Right lobe of liver (tissue), 6 donors: ENCODE measurements at places on chromosomes 7 and 10. TPM values are rescaled to one million over a fixed set of nuclear protein-coding genes. Genes with fewer than 3 reads are reported as not detected.

SFXN2 gene
- total RNA-seq = 25.7 TPM

SFRP4 gene
- not detected for total RNA-seq

GRCh38 chr7:146736446-146737190, 620.0 kb downstream of the CNTNAP2 start:
- H3K36me3 ChIP-seq = no peaks in the 10 kb centered on the region
- no peaks in the 10 kb centered on the region for H3K27me3 ChIP-seq
- H3K27ac ChIP-seq = no peak overlapping the region
- no peaks in the 10 kb centered on the region for H3K4me1 ChIP-seq

GRCh38 chr10:91251430-91252056, 31.1 kb downstream of the PCGF5 start:
- peaks cover 4% of the 10 kb centered on the region for H3K4me1 ChIP-seq
- H3K27ac ChIP-seq = no peak overlapping the region
- no peak overlapping the region for H3K4me3 ChIP-seq
- no peaks in the 10 kb centered on the region for H3K27me3 ChIP-seq
- peaks cover 2% of the 10 kb centered on the region for H3K36me3 ChIP-seq

PSTK gene
- total RNA-seq = 3.0 TPM

PHKG1 gene
- total RNA-seq = 0.12 TPM

- peaks cover 8% of the 10 kb centered on the region for H3K4me1 ChIP-seq
- no peak overlapping the region for H3K4me3 ChIP-seq
- H3K36me3 ChIP-seq = no peaks in the 10 kb centered on the region
- no peak for DNase-seq
- H3K27me3 ChIP-seq = no peaks in the 10 kb centered on the region
- H3K27ac ChIP-seq = no peak overlapping the region
Measured at GRCh38 chr7:108246227-108246837, 116.2 kb upstream of the LAMB4 start.

DNA sequence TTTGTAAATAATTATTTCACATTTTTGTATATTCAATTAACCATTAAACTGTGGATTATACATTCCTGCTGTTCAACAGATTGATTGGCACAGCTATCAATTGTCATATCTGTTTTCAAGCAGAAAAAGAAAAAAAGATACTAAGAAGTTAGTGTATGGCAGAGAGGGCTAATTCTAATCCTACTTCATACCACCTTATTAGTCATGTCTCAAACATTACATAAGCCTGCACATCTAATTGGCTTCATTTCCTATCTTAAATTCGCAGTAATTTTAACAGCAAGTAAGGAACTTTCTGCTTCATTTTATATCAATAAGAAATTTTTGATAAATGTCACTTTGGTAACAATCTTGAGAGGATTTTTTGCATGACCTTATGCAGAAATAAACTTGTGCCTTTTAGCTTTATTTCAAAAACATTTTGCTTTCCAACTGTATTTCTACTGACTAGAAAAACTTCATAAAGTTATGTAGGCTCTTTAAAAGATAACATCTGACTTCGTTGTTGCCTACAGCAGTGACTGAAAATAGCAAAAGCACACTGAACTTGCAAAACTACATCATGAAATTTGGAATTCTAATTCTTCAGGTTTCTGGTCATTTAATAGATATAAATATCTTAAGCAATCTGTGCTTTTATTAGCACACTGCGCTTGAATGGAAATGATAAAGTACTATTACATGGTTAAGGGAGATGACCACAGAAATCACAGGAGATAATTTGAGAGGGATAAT, 111.5 kb downstream of the SEMA3C start:
- no peak overlapping the region for H3K27ac ChIP-seq
- no peaks in the 10 kb centered on the region for H3K36me3 ChIP-seq
- H3K4me3 ChIP-seq = no peak overlapping the region
- no peak for DNase-seq
- no peaks in the 10 kb centered on the region for H3K4me1 ChIP-seq

DNA sequence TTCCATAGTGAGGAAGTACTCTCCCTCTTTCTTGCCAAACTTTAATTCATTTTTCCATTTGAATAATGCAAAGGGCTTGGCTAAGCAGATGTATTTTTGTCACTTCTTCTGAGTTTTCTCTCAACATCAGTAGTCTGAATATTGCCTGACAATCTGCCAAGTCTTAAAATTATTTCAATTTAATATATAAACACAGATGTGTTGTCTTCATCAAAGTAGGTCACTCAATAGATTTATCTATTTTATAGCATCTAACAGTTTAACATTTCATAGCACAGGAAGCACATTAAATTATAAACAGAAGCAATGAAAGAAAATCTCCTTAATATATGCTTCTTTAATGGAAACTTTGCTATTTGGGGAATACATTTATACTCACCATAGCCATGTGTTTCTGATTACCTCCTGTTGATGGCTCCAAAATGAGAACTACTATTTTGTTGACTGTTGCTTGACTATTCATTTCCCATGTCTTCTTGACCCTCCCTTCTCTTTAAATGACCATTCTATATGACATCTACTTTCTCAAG, 4.5 kb downstream of the CPED1 start:
- no peak overlapping the region for H3K4me3 ChIP-seq
- peak overlapping the region; percentile 98 for H3K27ac ChIP-seq
- no peak for DNase-seq
- no peaks in the 10 kb centered on the region for H3K27me3 ChIP-seq
- H3K4me1 ChIP-seq = no peaks in the 10 kb centered on the region

DNA sequence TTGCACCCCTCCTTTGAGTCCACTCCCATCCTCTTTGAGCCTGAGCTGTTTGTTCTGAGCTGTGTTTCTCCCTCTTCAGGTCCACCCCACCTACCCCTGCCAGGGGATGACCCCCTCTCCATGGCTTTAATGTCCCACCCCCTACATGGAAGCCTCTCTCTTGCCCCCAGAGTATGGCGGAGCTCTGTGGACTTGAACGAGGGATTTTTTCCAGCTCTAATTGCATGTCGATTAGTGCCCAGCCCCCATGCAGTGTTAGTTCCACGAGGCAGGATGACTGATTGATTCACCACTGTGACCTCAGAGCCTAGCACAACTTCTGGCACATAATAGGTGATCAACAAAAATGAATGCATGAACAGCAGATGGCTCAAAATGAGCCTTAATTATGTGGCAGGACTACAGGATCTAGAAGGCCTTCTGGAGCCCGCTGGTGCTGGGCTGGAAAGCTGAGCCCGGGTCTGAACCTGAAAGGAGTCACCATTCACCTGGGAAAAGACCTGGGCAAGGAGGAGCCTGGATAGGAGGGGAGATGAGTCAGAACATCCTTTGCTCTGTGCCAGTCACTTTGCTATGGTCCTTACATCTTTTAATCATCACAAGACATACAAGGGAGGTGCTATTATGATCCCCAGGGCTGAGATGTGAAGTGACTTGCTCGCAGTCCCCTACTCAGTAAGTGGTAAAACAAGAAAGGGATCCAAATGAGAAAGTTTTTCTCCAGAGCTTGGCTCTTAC, 17.1 kb upstream of the SLC18A2 start:
- H3K4me3 ChIP-seq = no peak overlapping the region
- H3K27me3 ChIP-seq = no peaks in the 10 kb centered on the region
- H3K27ac ChIP-seq = no peak overlapping the region
- DNase-seq = no peak
- H3K36me3 ChIP-seq = no peaks in the 10 kb centered on the region

- H3K36me3 ChIP-seq = no peaks in the 10 kb centered on the region
- no peak overlapping the region for H3K27ac ChIP-seq
- H3K27me3 ChIP-seq = no peaks in the 10 kb centered on the region
- DNase-seq = no peak
- no peaks in the 10 kb centered on the region for H3K4me1 ChIP-seq
Measured at GRCh38 chr10:93030409-93030808, 30.2 kb upstream of the CYP26C1 start.

GATA3 gene
- total RNA-seq = 0.93 TPM

DNA sequence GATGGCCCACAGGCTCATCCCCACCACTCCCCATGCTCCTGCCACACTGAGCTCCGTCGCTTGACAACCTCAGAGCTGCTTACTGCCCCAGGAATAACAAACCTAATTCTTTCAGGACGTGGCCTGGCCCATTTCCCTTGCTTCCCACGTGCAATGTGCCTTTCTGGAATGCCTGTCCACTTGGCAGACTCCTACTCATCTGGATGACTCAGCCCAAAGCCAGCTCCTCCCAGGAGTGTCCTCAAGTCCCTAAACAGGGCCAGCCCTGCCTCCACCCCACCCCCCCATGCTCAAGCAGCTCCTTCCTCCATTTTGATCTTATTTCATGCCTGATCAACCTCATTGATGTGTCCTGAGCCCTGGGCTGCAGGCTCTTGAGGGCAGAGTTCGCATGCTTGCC, 164.9 kb upstream of the RNF32 start:
- no peaks in the 10 kb centered on the region for H3K36me3 ChIP-seq
- DNase-seq = no peak
- no peak overlapping the region for H3K4me3 ChIP-seq
- H3K4me1 ChIP-seq = no peaks in the 10 kb centered on the region

FAM241B gene
- 1.6 TPM for total RNA-seq

GRCh38 chr10:3090914-3091787, 23.8 kb downstream of the PFKP start:
- H3K4me3 ChIP-seq = no peak overlapping the region
- no peaks in the 10 kb centered on the region for H3K4me1 ChIP-seq
- no peak for DNase-seq
- H3K36me3 ChIP-seq = no peaks in the 10 kb centered on the region

VAX1 gene
- not detected for total RNA-seq

DNA sequence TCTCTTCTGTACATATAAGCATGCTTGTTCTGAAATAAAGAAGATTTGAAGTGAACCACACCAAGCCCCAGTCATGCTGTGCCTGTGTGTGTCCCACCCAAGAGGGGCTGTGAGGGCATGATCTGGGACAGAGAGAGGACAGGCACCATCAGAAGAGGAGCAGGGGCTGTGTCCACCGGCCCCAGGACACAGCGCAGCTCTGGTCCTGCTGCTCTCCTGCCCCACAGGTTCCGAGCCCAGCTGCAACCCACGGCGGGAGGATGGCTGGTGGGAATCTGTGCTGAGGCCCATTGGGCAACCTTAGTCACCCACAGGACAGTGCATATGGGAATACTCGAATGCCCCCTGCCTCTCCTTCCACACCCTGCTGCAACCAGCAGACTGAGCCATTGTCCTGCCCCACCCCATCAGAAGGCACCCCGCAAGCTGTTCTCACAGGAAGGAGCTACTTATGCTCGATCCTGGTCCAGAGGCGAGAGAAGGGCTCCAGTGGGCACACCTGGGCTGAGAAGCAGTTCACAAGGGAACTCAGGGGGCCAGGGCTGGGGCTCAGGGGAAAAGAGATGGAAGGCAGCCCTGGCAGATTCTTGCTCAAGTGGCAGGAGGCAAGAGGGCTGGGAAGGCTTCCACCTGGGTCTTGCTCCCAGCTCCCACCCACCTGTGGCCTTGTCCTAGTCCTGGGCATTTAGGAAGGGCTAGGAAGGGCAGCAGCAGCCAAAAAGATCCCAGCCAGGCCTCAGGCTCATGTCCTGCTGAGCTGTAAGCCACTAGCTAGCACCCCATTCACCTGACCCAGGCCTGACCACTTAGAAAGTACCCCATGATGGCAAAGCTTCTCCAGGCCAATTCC, 31.9 kb downstream of the LDB3 start:
- H3K4me1 ChIP-seq = no peaks in the 10 kb centered on the region
- no peaks in the 10 kb centered on the region for H3K36me3 ChIP-seq
- no peaks in the 10 kb centered on the region for H3K27me3 ChIP-seq
- no peak for DNase-seq

- no peaks in the 10 kb centered on the region for H3K4me1 ChIP-seq
- no peaks in the 10 kb centered on the region for H3K27me3 ChIP-seq
- peak overlapping the region; percentile 55 for H3K4me3 ChIP-seq
- peak overlapping the region; percentile 100 for H3K27ac ChIP-seq
- peaks cover 9% of the 10 kb centered on the region for H3K36me3 ChIP-seq
Measured at GRCh38 chr7:139341776-139342226, 664 bp downstream of the FMC1 start.

ADCY1 gene
- total RNA-seq = 17.6 TPM

- H3K27ac ChIP-seq = no peak overlapping the region
- no peaks in the 10 kb centered on the region for H3K4me1 ChIP-seq
- H3K4me3 ChIP-seq = no peak overlapping the region
- H3K27me3 ChIP-seq = no peaks in the 10 kb centered on the region
- no peak for DNase-seq
- H3K36me3 ChIP-seq = no peaks in the 10 kb centered on the region
Measured at GRCh38 chr10:53619671-53620070, 847.1 kb upstream of the MBL2 start.

DNA sequence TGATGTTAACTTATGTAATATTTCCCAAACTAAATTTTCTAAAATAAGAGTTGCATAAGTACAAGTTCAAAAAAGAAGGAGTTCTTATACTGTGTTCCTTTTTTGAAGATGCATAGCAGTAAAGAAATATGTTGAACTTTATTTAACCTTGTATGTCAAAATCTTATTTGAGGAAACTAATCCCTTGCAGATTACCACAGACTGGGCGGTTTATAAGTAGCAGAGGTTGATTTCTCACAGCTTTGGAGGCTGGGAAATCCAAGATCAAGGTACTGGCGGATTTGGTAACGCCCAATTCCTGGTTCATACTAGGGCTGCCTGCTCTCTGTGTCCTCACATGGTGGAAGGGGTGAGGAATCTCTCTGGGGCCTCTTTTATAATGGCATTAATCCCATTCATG, 68.5 kb downstream of the GNAT3 start:
- no peaks in the 10 kb centered on the region for H3K4me1 ChIP-seq
- no peaks in the 10 kb centered on the region for H3K27me3 ChIP-seq
- no peaks in the 10 kb centered on the region for H3K36me3 ChIP-seq
- no peak overlapping the region for H3K4me3 ChIP-seq
- DNase-seq = no peak

DNA sequence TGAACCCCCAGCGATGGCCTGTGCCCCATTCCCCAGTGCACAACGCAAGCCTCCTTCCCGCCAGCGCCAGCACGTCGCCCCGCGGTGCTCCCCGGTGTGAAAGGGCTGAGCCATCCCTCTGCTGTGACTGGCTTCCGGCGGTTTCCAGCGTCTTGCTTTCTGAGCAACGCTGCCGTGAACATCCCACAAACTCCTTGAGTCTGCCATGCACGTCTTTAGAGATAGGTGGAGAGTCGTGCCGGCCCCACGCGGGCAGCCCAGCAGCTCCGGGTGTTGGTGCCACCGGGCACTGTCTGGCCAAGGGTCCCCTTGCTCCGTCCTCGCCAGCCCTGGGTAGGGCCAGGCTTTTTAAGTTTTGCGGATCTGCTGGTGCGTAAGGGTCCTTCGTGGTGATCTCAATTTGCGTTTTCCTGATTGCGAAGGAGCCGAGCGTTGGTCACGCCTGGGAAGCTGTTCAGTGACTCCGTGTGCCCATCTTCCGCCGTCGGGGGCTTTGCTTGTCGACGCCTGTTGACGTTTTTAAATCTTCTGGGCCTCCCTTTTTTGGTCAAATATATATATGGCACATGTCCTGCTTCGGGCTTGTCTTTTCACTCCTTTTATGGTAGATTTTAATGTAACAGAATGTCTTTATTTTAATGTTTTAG, 70.6 kb downstream of the FOXL3 start:
- no peak overlapping the region for H3K27ac ChIP-seq
- H3K36me3 ChIP-seq = no peaks in the 10 kb centered on the region
- H3K27me3 ChIP-seq = no peaks in the 10 kb centered on the region
- H3K4me3 ChIP-seq = no peak overlapping the region
- H3K4me1 ChIP-seq = no peaks in the 10 kb centered on the region

PRSS37 gene
- total RNA-seq = not detected

GRCh38 chr10:104680467-104681401, 39.6 kb downstream of the SORCS3 start:
- no peaks in the 10 kb centered on the region for H3K4me1 ChIP-seq
- no peak overlapping the region for H3K27ac ChIP-seq
- H3K27me3 ChIP-seq = no peaks in the 10 kb centered on the region
- no peak for DNase-seq
